Aorta (tissue), 5 donors: ENCODE measurements at places on chromosomes 5 and 9. TPM values are rescaled to one million over a fixed set of nuclear protein-coding genes. Genes with fewer than 3 reads are reported as not detected.

The C5orf58 gene
- polyA plus RNA-seq = not detected

The TAF11L10 gene
- polyA plus RNA-seq = not detected

The JAKMIP2 gene
- polyA plus RNA-seq = 0.13 TPM

The IDNK gene
- polyA plus RNA-seq = 21.8 TPM

The COL27A1 gene
- polyA plus RNA-seq = 59.4 TPM

The CAMK2A gene
- polyA plus RNA-seq = 0.13 TPM

The TSLP gene
- 2.1 TPM for polyA plus RNA-seq

The TCOF1 gene
- polyA plus RNA-seq = 8.0 TPM

The ADRA1B gene
- polyA plus RNA-seq = 3.8 TPM

The SLC6A3 gene
- not detected for polyA plus RNA-seq

The KCNV2 gene
- not detected for polyA plus RNA-seq

The TPRN gene
- 5.5 TPM for polyA plus RNA-seq

The FREM1 gene
- 15.1 TPM for polyA plus RNA-seq

The NRG2 gene
- not detected for polyA plus RNA-seq

The DNAJC18 gene
- polyA plus RNA-seq = 4.3 TPM

The IL11RA gene
- 28.2 TPM for polyA plus RNA-seq

The NPR3 gene
- 11.0 TPM for polyA plus RNA-seq

The LHX3 gene
- polyA plus RNA-seq = not detected

The ANKRD31 gene
- 0.13 TPM for polyA plus RNA-seq

The GABRG2 gene
- not detected for polyA plus RNA-seq

The TAF1L gene
- polyA plus RNA-seq = not detected

The FAM151B gene
- polyA plus RNA-seq = 0.95 TPM

The ACOT12 gene
- polyA plus RNA-seq = not detected

The ZNF300 gene
- 10.9 TPM for polyA plus RNA-seq

The QRFP gene
- not detected for polyA plus RNA-seq

The ADAMTS2 gene
- polyA plus RNA-seq = 39.5 TPM

The NOXA1 gene
- 2.9 TPM for polyA plus RNA-seq

The LIFR gene
- polyA plus RNA-seq = 11.8 TPM

The LRRC70 gene
- polyA plus RNA-seq = 2.5 TPM

The WDR31 gene
- polyA plus RNA-seq = 1.1 TPM
